ENCODE measurements at places on chromosomes 7 and 10.

DNA sequence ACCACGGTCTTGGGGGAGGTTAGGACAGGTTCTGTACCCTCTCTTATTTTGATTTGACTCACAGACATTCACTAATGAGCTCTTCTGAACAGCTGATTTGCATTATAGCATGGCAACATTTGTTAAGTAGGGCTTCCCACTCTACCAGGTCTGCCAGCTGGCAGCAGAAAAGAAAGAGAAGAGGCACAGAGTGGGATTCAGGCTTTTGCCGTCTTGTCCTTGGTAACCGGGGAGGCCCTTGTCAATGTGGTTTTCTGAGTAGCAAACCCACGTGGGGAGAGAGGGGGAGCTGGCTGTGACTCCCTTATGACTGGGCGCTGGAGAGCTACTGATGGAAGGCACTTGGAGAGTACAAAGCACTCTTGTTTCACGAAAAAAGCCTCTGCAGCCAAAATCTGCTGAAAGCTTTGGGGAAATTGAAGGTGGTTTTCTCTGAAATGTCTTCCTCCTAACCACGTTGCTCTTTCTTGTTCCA is 355.3 kb upstream of the GALNT17 start:
- peak; percentile 39 for DNase-seq

GRCh38 chr7:121322460-121322859 is 6.3 kb upstream of the WNT16 start:
- no peak for DNase-seq

GRCh38 chr7:155294511-155294778 is 3.2 kb upstream of the INSIG1 start:
- no peak for DNase-seq

GRCh38 chr7:148348466-148348865 is 242.1 kb upstream of the C7orf33 start:
- DNase-seq = no peak

GRCh38 chr7:104657134-104657533 is 328.7 kb downstream of the LHFPL3 start:
- DNase-seq = no peak

GRCh38 chr10:122310311-122311050 is 39.4 kb downstream of the BTBD16 start:
- no peak for DNase-seq

- DNase-seq = no peak
These were observed 19.8 kb upstream of the ATE1 start for GRCh38 chr10:121947343-121948330.

GRCh38 chr10:117550599-117551329 is 8.2 kb downstream of the EMX2 start:
- no peak for DNase-seq

GRCh38 chr7:90530263-90530662 is 60.8 kb downstream of the PTTG1IP2 start:
- DNase-seq = no peak

- DNase-seq = no peak
These were observed 71.5 kb downstream of the LRRC4 start for GRCh38 chr7:127959770-127960169.
